CD4-positive, alpha-beta memory T cell (primary cell): ENCODE measurements at places on chromosomes 3 and 15.

- no peak for DNase-seq
Measured at GRCh38 chr3:149658744-149659497, 1.1 kb upstream of the WWTR1 start.

- DNase-seq: no peak
Measured at GRCh38 chr3:106862067-106862466, 515.2 kb upstream of the CCDC54 start.

- DNase-seq: no peak
Measured at GRCh38 chr15:92930776-92931175, 30.7 kb downstream of the CHD2 start.

DNA sequence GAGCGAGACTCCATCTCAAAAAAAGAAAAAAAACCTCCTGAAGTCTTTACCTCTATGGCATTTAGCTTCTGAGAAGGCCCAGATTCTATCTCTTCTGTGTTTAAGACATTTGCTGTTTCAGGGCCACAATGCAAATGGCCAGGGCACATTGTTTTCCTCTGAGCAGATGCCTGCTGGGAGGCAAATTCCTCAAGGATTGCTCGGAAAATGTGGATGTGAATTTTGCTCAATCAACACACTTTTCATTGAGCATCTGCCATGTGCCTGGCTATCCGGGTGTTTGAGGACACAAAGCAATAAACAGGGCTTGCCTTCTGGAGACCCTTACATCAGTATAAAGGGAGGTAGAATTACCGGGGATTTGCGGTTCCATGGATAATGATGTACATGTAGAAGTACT is 20.0 kb downstream of the TRIM71 start:
- DNase-seq: no peak

DNA sequence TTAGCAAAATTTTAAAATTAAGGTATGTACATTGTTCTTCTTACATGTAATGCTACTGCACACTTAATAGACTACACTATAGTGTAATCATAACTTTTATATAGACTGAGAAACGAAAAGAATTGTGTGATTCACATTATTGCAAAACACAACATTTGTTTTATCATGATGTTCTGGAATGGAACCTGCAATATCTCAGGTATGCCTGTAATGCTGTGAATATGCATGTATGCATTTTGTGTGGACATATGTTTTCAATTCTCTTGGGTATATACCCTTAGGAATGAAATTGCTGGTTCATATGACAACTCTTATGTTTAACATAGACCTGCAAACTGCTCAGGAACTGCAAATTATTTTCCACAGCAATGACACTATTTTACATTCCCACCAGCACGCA is 38.6 kb upstream of the TJP1 start:
- no peak for DNase-seq
